ENCODE measurements at places on chromosomes 7 and 10.
A peak's percentile ranks its signal among the peaks of the same experiment; 100 is the strongest.

- DNase-seq: peak; percentile 95
Observed at GRCh38 chr7:76303202-76304147, 1.0 kb downstream of the HSPB1 start.

DNA sequence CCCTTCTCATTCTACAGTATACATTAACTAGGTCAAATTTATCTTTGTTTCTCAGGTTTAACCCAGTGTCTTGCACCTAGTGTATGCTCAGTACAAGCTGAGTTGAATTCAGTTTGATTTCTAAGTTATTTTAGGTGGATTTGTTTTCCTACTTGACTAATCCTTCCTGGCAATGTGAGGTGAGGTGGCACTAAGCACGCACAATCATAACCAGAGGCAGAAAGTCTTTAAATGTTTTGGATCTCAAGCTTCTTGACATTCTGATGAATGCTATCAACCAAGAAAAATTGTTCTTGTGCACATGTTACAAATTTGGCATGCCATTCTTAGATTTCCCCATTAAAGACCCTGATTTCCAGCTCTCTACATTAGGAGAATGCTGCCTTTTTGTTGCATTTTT is 3.2 kb downstream of the BZW2 start:
- DNase-seq: no peak

DNA sequence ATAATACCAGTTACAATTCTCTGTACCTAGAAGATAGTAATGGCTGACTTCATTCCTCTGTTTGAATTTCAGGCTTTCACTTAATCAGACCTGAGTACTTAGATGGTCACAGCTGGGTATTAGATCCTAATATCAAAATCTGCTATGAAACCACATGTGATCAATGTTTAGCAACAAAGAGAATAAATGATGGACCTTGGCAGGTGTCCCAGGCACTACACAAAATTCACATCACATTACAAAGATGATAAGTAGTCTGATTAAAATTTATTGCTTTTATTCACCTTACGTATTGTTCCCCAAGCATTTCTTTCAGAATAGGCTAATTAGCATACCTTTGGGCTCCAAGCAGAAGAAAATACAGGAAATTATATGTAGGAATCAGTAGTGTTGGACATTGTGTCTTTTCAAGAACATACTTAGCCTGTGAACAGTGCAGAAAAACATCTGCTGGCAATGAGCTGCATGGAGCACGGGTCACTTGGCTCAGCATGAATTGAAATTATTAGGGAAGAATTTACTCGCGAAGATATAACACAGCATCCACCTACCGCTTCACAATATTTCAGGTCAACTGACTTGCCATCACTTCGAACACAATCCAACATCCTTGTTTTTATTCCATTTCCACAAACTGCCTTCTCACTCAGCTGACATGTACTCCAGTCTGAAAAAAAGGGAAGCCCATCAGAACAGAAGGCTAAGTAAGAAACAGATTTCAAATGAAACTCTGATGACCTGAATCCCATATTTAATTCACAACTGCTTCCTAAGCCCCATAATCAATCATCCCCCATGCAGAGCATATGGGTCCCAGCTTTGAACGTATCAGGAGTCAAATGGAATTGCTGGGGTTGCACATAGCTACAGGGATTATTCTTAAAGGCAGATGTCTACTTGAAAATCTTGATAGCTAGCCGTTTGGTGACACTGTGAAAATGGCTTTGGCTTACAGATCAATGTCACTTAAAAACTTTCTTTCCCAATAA is 421.0 kb downstream of the THSD7A start:
- DNase-seq: no peak

- no peak for DNase-seq
Observed at GRCh38 chr10:132893090-132893489, 49.3 kb downstream of the CFAP46 start.

DNA sequence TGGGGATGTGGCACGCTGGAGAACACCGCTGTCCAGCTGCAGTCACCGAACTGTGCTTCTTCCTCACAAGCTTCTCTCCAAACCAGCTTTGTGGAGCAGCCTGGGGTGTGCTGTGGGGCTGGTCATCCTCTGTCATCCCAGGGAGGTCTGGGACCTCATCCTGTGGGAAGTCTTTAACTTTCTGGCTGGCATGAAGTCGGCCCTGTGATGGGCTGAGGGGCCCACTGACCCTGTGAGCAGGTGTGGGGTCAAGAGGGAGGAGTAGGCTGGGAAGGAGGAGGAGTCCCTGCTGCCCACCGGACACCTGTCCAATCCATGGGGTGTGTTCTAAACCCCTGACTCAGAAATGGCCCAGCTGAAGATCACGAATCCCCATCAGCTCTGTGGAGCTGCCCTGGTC is 136.2 kb upstream of the SHH start:
- no peak for DNase-seq

- peak; percentile 5 for DNase-seq
Observed at GRCh38 chr7:45679516-45679915, 105.3 kb downstream of the ADCY1 start.

GRCh38 chr10:72260976-72261783 is 12.5 kb upstream of the DDIT4 start:
- no peak for DNase-seq

DNA sequence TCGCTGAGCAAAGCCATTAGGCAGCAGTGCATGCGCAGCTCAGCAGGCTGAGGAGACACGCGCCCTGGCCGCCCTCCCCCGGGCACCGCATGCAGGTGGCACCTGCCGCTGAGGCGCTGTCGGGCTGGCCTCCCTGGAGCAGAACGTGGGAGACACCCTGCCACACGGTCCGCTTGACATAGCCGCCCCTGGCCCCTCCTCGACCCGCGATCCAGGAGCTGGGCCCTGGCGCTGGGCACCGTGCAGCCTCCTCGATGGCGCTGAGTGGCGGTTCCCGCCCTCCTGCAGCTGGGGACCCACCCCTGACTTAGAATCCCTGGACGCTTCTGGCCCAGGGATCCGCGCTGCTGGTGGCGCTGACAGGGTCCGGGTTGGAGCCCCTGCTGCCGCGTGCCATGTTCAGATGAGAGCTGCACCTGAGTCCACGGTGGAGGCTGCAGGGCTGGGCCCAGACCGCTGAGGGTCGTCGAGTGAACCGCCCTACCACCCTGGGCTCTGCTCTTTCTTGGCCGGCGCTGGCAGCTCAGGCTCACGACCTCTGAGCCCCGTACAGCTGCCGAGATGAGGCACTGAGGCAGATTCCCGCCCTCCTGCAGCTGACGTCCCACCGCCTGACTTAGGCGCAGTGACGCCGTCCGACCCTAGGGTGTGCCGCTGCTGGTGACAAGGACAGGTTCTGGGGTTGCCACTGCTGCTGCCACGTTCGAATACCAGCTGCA is 116.8 kb downstream of the OR13A1 start:
- no peak for DNase-seq

GRCh38 chr10:130136226-130137089 is at the start of gene GLRX3:
Gene GLRX3, plus strand, starts transcription at chr10:130136391. Its CDS starts 30 bp downstream, at chr10:130136421.
- peak; percentile 93 for DNase-seq

- DNase-seq: no peak
Observed at GRCh38 chr7:135717693-135718092, 10.3 kb downstream of the SLC13A4 start.

GRCh38 chr10:7913126-7913872 is 95.0 kb downstream of the TAF3 start:
- no peak for DNase-seq

DNA sequence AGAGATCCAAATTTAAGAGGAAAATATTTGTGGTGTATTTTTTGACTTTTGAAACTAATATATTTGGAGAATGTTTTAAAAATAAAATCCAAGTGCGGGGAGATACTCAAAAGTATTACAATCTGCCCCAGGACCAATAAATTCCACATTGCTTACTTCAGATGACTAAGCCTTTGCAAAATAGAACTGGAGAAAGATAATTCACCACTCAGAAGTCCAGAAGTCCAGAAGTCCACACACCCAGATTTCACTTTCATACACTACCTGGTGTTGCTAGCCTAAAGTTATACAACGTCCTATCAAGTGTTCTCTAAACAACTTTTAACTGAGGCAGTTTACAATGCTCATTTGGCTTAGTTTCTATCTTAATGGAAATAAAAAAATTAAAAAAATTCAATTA is 487.0 kb upstream of the SEMA3D start:
- no peak for DNase-seq

DNA sequence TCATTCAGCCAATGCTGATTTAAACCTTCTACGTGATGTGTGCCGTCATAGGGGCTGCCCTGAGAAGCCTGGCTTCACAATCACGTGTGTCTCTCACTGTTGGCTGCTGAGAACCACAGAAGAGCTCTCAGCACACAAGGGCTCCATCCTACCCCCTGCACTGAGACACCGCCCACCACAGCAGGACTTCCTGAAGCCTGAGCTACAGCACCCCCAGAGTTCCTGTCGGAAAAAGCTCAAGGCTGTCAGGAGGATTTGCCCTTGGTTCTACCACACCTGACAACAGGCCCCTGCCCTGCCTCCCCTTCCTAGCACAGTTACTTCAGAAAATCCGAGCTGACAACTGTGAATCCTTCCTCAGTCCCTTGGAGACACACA is 191.9 kb downstream of the MAD1L1 start:
- peak; percentile 12 for DNase-seq

DNA sequence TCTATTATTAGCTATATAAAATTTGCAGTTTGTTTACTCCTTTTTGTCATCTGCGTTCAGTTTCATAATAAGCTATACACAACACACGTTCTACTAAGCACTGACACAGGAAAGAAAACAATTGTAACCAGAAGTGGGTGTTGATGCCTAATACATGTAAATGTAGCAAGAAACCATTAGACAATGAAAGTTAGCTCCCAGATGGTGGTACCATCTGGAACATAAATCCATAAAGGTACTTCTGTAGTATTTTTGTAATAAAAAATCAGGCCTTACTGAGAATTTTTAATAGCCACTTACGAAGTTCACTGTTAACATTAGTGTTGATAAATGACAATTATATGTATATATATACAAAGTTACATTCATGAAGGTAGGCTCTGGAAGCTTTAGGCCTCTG is 194.7 kb downstream of the KCND2 start:
- no peak for DNase-seq

- DNase-seq: no peak
Observed at GRCh38 chr7:5633161-5634106, 148.0 kb downstream of the RNF216 start.

GRCh38 chr10:69101451-69102095 is 13.7 kb downstream of the SRGN start:
- DNase-seq: no peak

GRCh38 chr7:8092140-8092539 is 123.5 kb downstream of the GLCCI1 start:
- no peak for DNase-seq

GRCh38 chr7:85474234-85474633 is 287.4 kb upstream of the SEMA3D start:
- no peak for DNase-seq

GRCh38 chr10:78929541-78929940 is 139.2 kb upstream of the ZMIZ1 start:
- DNase-seq: no peak

GRCh38 chr7:84941291-84941690 is 245.6 kb downstream of the SEMA3D start:
- DNase-seq: no peak

DNA sequence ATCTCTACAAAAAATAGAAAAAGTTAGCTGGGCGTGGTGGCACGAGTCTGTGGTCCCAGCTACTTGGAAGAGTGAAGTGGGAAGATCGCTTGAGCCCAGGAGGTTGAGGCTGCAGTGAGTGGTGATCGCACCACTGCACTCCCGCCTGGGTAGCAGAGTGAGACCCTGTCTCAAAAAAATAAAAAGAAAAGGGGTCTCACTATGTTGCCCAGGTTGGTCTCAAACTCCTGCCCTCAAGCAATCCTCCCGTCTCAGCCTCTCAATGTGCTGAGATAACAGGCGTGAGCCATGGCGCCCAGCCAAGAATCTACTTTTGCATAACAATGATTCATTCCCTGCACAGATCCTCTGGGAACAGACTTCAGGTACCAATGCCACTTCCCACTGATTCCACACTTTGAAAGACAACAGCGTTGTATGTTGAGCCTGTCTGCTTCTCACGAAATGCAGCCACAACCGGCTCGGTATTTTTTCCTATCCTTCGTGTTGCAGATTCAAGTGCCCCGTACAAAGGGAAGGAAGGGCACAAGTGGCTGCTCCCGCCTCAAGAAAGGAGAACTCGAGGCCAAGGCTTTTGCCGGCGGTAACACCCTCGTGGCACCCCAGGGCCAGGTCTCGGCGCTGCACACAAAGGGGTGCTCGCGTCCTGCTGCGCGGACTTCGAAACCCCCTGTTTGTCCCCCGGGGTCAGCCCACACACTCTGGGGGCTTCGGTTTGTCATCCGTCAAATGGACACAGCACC is 745 bp downstream of the DAGLB start:
- peak; percentile 70 for DNase-seq

GRCh38 chr10:83834096-83834495 is 305.2 kb upstream of the GHITM start:
- DNase-seq: no peak

- DNase-seq: no peak
Observed at GRCh38 chr7:33334349-33334748, 205.0 kb downstream of the BBS9 start.

GRCh38 chr7:32115831-32116230 is 45.6 kb upstream of the PDE1C start:
- no peak for DNase-seq

GRCh38 chr10:107915215-107915610 is 750.7 kb upstream of the SORCS1 start:
- no peak for DNase-seq

DNA sequence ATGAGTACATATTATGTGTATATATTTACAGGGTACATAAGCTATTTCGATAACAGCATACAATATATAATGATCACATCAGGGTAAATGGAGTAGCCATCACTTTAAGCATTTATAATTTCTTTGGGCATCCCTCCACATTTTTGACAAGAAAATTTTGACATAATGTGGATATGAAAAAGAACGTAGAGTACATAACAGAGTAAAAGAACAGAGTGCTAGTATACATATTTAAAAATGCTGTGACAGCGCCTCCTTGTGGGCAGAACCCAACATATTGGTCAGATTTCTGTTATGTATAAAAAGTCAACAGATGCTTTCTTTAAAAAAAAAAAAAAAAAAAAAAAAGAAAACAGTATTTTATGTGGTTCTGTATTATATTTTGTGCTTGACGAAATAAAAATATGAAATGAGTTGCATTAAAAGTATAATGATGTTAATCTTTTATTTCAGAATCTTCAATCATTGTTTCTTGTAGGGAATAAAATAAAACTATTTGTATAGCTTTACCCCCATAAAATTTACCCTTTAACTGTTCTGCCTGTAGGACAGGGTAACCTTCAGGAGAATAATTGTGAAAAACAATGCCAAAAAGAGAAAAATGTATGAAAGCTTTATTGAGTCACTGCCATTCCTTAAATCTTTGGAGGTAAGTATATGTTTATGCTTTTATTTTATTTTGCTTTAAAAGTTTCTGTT is 18.3 kb upstream of the HBP1 start:
- DNase-seq: peak; percentile 70

- DNase-seq: peak; percentile 5
Observed at GRCh38 chr10:49615721-49616120, 1.9 kb downstream of the CHAT start.
